GM04504 (cell line): ENCODE measurements at places on chromosomes 7 and 10.
A peak's percentile ranks its signal among the peaks of the same experiment; 100 is the strongest.

- no peak for DNase-seq
These were observed 90.5 kb downstream of the PLXNA4 start for GRCh38 chr7:132485600-132486273.

DNA sequence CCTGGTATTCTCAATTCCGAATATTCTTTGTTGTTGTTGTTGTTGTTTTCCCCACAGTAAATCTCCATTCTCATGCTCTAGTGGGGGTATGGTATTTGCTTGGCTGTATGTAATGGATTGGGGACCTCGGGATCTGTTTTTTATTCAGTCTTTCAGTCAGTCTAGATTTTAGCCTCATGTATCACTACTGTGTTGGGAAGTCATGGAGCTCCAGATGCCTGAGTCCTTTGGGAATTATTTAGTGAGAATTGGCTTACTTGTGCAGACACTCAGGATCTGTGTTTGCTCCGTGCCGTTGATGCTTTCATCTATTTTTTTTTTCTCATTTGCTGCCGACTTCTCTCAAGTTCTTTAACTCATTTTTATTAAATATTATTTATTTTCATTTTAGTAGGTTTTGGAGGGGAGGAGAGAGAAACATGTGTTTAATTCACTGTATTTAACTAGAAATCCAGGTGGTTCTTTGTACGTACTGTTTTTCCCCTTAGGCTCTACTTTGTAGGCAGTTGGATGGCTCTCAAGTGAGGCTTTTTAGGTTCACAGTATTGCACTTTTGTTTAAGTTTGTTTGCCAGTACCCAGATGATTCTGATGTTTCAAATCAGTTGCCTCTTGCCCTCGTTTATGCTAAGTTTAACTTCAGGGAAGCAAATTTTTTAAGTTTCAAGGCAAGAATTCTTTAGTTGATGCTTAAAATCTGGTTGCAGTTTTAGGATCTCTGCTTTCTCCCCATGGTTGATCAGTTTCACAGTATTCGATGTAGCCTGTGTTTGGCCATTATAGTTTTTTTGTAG lies 36.9 kb downstream of the ZNRF2 start:
- DNase-seq, result no peak

- no peak for DNase-seq
These were observed 55.7 kb downstream of the EBF3 start for GRCh38 chr10:129908406-129908805.

DNA sequence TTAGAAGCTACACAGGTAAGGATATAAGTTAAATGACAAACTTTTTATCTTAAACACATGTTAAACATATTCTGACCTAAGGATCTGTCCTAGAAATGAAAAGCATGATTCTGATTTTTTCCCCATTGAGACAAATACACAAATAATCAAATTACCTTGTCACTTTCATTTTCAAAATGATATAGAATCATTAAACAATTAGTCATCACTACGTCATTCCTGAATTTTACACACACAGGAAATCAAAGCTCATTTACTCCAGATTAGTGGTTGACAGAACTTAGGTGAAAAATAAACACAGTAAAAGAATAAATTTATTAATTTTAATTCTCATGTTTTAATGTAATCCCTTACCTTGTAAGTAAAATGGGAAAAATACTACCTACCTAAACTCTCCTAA lies 89.0 kb downstream of the AASS start:
- no peak for DNase-seq

DNA sequence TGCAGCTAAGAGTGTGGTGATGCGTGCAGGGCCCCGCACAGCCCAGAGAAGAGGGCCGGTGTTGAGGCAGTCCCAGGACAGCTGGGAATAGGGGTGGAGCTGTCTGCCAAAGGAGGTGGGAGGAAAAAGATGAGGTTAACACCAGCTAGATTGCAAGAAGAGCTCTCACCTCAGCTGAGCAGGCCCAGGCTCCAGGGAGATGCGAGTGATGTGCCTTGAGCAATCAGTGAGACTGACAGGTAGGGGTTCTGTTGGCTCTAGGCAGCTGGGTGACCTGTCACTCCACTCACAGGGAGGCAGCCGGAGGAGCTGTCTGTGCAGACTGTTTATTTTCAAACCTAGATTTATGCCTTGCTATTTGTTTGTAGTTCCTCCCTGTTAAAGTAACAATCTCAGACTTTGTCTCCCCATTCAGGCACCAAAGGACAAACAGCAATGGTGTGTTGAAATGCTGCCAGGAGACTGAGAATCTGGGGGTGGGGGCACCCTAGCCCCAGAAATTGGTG lies 205.1 kb upstream of the CXCL12 start:
- no peak for DNase-seq

- peak; percentile 34 for DNase-seq
These were observed 550 bp upstream of the CALU start for GRCh38 chr7:128738570-128739047.

DNA sequence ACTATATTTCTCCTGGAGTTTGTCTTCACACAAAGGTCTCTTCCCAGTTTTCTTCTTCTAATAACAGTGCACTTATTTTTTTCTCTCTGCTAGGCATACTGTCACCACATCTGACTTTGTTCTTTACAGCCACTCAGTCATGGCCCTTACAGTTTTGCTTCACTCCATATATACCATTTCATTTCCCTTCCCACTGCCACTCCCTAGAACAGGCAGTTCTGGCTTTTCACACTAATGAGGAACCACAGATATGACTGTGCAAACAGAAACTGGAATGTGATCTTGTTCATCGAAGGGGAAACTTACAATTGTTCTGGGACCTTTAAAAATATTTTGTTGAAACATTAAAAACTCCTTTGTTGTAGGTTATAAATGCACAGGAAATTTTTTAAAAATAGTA lies 67.3 kb downstream of the EPDR1 start:
- DNase-seq, result no peak

DNA sequence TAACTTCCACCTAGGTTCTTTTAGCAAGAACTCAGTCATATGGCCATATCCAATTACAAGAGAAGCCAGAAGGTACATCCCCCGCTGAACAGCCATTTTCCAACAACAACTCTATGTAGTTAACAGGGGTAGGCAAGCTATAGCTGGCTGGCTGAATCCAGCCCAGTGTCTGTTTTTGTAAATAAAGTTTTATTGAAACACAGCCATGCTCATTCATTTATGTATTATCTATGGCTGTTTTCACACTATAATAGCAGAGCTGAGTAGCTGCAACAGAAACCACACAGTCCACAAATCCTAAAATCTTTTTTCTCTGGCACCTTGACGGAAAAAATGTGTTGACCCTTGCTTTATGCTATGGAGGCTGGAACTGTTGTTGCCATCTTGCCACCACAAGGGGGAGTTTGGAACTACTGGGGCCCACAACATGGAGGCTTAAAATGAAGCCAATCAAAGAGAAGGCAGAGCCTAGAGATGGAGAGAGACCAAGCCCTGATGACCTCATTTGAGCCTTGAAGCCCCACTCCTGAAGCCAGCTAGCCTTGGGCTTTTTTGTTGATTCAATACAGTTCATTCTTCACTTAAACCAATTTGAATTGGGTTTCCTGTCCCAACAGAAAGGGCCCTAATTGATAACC lies 33.3 kb upstream of the XPNPEP1 start:
- DNase-seq, result no peak

- peak; percentile 85 for DNase-seq
These were observed 31.6 kb downstream of the OGDH start for GRCh38 chr7:44637788-44638594.

- DNase-seq, result no peak
These were observed 2.4 kb upstream of the NIPSNAP2 start for GRCh38 chr7:55962014-55962413.

GRCh38 chr10:93495654-93496321 lies 624 bp upstream of the CEP55 start:
- DNase-seq, result no peak

GRCh38 chr7:113289140-113289740 lies 170.9 kb upstream of the SMIM30 start:
- peak; percentile 17 for DNase-seq

DNA sequence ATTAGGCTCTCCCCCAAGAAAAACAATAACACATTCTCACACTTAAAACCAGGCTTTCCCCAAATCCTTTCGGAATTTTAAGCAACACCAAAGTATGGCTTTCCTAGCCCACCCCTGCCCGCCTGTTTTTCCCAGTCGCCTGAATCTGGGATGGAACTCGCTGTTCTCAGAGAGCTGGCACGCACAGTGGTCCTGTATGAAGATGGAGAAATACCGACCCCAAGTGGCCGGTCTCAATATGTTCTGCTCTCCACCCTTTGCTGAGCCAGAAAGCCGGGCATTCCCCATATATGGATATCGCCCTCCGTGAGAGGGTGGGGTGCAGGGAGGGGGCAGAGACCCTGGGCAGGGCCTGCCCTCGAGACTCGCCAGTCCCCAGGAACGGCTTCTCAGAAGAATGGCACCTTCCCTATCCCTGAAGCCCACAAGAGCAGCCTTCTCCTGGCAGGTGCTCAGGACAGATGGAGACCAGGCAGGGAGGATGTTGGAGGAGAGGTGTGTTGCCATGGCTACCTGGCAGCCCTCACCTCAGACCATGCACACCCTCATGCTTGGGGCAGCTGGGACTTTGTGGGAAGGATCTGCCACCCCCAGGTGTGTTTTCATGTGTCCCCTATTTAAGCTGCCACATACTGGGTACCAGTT lies 3.4 kb downstream of the TACR2 start:
- DNase-seq, result peak; percentile 28

GRCh38 chr7:4675771-4676367 lies 6.2 kb upstream of the FOXK1 start:
- no peak for DNase-seq

DNA sequence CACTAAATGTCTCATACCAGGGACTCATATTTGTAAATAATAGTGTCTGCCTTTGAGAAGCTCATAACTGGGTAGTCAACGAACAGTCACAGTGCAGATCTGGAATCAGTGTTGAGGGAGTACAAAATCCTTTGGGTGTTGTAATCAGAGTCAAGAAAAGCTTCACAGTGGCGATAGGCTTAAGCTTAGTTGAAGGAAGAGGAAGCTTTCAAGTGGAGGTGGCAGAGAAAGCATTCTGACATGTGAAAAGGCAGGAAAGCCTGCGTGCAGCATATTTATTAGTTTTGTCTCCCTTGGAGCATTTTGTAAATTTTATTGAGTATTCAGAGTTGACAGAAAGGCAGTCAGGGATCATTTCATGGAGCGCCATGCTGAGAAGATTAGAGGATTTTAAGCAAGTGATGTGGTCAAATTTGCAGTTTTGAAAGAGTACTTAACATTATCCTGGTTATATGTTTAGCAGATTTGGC lies 104.9 kb downstream of the ADK start:
- no peak for DNase-seq

- peak; percentile 89 for DNase-seq
These were observed 126.5 kb downstream of the CUBN start for GRCh38 chr10:17003151-17003550.

- DNase-seq, result no peak
These were observed 99.0 kb upstream of the MDFIC start for GRCh38 chr7:114822844-114823243.

DNA sequence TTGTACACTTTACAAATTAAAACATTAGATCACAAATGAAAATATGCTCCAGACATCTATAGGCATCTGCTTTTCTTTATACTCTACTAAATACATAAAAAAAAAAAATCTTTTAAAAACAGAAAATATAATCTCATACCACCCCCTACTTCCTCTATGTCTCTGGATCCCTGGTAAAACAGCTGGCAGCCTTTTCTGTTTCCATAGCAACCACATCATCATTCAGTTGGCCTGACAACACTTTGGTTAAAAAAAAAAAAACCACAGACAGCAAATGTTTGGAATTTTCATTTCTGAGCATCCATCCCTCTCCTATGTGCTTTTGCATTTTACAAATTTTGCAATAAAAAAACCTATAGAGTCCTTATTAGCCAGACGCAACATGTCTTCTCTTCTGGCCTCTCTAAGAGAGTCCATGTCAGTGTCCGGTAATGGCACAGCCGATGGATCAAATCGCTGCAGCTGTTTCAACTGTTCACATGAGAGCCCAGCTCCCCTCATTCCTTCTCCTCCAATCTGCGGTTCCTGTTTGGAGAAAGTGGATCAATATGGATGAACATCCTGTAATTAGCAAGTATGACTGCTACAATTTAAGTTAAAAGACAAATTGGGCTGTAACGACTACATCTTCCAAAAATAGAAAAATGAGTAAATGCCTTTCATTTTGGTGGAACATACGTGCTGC lies 105.6 kb downstream of the NSUN6 start:
- peak; percentile 6 for DNase-seq

DNA sequence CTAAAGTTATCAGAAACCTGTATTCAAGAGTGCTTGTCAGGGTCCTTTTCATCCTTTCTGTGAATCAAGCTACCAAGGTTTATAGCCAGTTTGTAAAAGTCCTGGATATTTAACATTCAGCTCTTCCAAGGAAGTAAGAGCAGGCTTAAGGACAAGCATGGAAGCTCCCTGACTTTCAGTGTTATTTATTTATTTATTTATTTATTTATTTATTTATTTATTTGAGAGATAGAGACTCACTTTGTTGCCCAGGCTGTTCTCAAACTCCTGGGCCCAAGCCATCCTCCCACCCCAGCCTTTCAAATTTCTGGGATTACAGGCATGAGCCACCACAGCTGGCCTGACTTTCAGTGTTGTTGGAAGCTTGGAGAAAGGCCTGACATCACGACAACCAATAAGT lies 44.4 kb upstream of the RELN start:
- no peak for DNase-seq

GRCh38 chr10:77877441-77878344 lies 48.9 kb downstream of the DLG5 start:
- no peak for DNase-seq

DNA sequence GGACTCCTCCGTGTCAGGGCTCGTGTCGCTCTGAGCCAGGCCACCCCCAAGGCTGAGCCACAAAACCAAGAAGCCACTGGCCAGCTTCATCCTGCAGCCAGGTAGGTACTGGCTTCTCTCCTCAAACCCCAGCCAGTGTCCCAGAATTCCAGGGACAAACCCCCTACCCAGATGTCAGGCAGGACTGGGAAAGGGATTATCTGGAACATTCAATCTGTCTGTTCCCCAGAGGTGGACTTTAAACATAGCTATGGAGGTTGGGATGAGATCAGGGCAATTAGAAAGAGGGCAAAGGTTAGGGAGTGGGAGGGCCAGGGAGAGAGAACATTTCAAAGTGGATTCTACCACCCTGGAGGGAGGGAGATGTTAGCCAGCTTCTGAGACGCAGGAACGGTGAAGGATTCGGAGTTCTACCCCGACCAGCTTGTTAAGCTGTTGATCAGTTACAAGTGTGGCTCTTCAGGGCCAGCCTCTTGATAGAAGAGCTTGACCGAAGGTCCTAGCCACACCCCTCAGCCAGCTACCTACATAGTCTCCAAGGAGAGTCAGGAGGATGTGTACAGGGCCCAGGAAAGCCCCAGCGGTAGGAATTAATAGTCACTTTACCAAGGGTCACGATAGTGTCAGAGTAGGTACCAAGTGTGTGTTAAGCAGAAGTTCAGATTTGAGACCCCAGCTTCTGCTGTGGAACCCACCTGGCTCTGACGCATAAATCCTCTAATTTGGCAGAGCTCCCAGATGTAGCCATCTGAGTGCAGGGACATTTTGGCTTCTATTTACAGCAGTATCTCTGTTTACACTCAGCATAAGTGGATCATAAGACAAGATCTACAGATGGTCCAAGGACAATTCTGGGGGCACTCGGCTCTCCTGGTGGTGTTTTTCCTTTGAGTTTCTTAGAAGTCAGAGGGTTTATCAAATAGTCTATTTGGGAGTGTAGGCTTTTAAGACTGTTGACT lies at the start of gene PLA2G12B:
Gene PLA2G12B, minus strand, starts transcription at position 211 of the 959 bp plus-strand sequence. Its CDS starts 121 bp downstream, at position 90.
- DNase-seq, result no peak
